ENCODE measurements at places on chromosomes 12 and 14. TPM values are rescaled to one million over a fixed set of nuclear protein-coding genes. Genes with fewer than 3 reads are reported as not detected.

- no peak for DNase-seq
These were observed 238.3 kb downstream of the FUT8 start for GRCh38 chr14:65650826-65651225.

Gene KRT6A
- total RNA-seq, result 17,128 TPM

DNA sequence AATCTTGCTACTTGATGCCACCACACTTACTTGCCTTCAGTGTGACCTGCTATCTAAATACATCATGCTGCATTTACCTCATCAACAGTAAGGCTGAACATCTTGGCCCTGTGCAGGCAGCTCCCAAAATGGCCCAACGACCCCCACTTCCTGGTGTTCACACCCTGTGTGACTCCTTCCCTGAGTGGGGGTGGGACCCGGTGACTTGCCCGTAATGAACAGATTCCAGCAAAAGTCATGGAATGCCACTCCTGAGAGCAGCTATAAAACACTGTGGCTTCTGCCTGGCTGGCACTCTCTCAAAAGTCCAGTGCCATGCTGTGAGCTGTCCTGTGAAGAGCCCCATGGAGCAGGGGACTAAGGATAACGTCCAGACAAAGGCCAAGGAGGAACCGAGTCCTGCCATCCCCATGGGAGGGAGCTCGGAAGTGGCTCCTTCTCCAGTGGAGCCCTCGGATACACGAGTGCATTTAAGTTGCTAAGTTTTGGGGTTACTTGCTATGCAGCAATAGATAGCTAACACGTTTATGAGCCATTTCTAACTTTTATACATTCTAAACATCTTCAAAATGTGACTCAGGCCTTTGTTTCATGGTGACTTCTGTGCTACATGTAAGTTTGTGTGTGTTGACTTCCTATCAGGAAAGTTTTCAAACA lies 33.0 kb downstream of the P2RX2 start:
- DNase-seq, result no peak

DNA sequence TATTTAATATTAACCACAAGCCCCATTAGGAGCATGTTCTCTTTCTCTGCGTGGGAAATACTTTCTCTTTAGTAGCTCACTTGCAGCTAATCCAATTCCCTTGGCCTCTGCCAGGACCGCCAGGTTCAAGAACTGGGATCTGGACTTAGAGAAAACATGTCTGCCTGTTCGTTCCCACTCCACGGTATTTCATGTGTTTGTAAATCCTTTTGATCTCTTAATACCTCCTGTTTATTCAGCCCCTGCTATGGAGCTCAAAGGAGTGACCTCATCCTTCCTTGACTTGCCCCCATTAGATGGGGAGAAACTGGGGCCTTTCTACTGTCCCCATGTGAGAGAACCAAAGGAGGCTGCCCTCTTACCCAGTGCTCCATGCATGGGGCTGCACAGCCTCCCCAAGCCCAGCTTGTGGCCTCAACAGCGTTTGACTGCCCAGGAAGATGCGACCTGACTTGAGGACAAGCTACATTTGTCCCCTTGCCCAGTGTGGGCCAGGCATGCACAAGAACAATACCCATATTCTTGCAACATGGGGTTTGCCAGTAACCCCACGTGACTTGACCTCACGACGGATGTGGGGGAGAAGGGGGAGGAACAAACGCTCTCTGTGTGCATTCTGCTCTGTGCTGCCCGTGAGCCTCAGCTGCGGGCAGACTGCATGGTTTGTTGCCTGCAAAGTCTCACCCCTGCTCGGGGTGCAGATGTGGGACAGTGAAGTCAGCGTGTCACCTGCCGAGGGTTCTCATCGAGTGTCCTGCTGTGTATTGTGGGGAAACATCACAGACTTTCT lies 30.3 kb downstream of the CD9 start:
- DNase-seq, result peak; percentile 34

- no peak for DNase-seq
These were observed 114.6 kb downstream of the PPFIA2 start for GRCh38 chr12:81644503-81644902.

DNA sequence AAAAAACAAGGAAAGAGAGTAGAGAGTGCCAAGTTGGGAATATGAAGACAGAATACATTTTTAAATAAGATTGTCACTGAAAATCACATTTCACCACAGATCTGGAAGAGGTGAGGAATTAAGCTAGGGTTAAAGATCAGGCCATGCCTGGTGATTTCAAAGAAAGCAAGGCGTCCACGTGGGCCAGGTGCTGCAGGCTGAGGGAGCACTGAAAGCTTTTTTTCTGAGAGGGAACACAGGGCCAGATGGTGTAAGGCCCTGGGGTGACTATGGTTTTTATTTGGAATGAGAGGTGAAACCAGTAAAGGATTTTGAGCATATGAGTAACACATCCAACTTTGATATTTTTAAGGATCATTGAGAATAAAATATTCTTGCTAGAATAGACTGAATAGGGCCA lies 20.9 kb downstream of the SYT1 start:
- no peak for DNase-seq

Gene CLEC4D
- not detected for total RNA-seq
